Right atrium auricular region (tissue), 2 donors: ENCODE measurements at places on chromosomes 2 and 18. TPM values are rescaled to one million over a fixed set of nuclear protein-coding genes. Genes with fewer than 3 reads are reported as not detected.

GRCh38 chr2:31903109-31903780, 107.6 kb downstream of the MEMO1 start:
- no peak for DNase-seq
- H3K27me3 ChIP-seq = no peaks in the 10 kb centered on the region
- H3K36me3 ChIP-seq = peaks cover 19% of the 10 kb centered on the region
- H3K27ac ChIP-seq = no peak overlapping the region
- no peaks in the 10 kb centered on the region for H3K4me1 ChIP-seq
- H3K4me3 ChIP-seq = no peak overlapping the region

SH3RF3 gene
- total RNA-seq = 8.0 TPM

- H3K4me3 ChIP-seq = no peak overlapping the region
- DNase-seq = peak; percentile 77
- no peaks in the 10 kb centered on the region for H3K4me1 ChIP-seq
Observed at GRCh38 chr2:230932556-230933511, 7.8 kb upstream of the GPR55 start.

MAL gene
- 7.4 TPM for total RNA-seq

ELP2 gene
- 21.7 TPM for total RNA-seq

GRCh38 chr2:236321415-236321814, 57.2 kb upstream of the ASB18 start:
- no peaks in the 10 kb centered on the region for H3K4me1 ChIP-seq
- DNase-seq = no peak
- no peaks in the 10 kb centered on the region for H3K36me3 ChIP-seq
- no peak overlapping the region for H3K27ac ChIP-seq
- no peaks in the 10 kb centered on the region for H3K27me3 ChIP-seq

RFTN2 gene
- total RNA-seq = 11.6 TPM

DNA sequence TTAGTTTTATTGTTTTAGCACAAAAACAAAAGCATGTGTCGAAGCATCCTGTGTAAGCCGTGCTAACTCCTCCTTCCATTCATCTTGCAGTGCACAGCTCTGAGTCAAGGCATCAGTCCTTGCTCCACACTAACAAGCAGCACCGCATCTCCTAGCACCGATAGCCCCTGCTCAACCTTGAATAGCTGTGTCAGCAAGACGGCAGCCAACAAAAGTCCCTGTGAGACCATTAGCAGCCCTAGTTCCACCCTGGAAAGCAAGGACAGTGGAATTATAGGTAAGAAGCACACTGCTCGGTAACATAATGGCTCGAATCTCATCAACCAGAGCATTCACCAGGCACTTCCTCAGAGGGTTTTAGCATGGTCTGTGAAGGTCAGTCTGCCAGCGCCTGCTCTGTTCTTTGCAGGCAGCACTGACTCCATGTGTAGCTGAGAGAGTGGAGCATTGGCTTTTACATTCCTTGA, 136.2 kb downstream of the WDSUB1 start:
- H3K36me3 ChIP-seq = peaks cover 9% of the 10 kb centered on the region
- no peak overlapping the region for H3K4me3 ChIP-seq
- DNase-seq = no peak

- no peaks in the 10 kb centered on the region for H3K27me3 ChIP-seq
- H3K4me3 ChIP-seq = peak overlapping the region; percentile 58
- peak overlapping the region; percentile 96 for H3K27ac ChIP-seq
- no peaks in the 10 kb centered on the region for H3K4me1 ChIP-seq
- peaks cover 4% of the 10 kb centered on the region for H3K36me3 ChIP-seq
Observed at GRCh38 chr18:58862851-58863538, 1.7 kb upstream of the ZNF532 start.

DNA sequence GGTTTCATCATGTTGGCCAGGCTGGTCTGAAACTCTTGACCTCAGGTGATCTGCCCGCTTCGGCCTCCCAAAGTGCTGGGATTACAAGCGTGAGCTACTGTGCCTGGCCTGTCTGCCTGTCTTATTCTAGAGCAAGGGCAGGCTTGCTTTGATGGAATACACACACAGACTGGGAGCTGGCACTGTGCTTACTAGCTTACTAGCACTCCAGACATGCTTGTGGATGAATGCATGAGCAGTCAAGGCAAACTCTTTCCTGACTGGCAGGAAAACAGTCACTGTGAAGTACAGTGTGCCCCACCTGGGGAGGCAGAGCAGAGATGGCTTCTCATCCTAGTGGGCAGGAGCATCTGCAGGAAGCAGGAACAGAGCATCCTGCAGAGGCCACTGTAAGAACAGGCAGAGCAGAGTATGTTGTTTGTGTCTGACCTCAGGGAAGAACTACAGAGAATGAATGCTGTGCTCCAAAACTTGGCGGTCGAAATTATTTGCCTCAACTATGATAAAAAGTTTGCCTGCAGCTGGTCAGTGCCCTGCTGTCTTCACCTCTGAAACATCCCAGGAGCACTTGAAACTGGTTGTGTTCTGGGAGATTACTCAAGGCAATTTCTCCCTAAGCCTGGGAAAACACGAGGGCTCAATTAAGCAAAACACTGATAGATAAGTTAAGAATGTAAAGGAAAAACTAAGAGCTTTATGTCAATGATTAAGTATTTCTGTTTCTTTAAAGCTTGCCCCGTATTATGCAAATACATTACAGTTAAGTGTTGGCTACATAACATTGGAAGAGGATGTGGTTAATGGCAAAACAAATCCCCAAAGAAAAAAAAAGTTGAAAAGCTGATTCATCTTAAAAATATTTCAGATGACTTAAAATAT, 102.4 kb downstream of the VAPA start:
- no peaks in the 10 kb centered on the region for H3K4me1 ChIP-seq
- no peaks in the 10 kb centered on the region for H3K27me3 ChIP-seq
- DNase-seq = no peak
- no peak overlapping the region for H3K4me3 ChIP-seq
- H3K27ac ChIP-seq = peak overlapping the region; percentile 22

DNA sequence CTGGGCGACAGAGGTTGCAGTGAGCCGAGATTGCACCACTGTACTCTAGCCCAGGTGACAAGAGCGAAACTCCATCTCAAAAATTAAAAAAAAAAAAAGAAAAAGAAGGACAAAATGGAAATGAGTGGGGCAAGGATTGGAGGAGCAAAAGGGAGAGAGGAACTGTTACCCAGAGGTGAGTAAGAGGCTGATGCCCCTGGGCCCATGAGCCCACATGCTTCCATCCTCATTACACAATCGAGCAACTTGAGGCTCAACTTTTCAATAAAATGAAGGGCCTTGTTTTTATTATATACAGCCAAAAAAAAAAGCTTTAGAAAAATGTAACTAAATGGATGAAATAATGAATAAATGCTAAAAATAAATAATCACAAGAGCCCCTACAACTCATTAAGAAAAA, 91.7 kb upstream of the YWHAQ start:
- H3K4me3 ChIP-seq = no peak overlapping the region
- H3K27ac ChIP-seq = no peak overlapping the region
- no peaks in the 10 kb centered on the region for H3K4me1 ChIP-seq
- no peaks in the 10 kb centered on the region for H3K36me3 ChIP-seq

DNA sequence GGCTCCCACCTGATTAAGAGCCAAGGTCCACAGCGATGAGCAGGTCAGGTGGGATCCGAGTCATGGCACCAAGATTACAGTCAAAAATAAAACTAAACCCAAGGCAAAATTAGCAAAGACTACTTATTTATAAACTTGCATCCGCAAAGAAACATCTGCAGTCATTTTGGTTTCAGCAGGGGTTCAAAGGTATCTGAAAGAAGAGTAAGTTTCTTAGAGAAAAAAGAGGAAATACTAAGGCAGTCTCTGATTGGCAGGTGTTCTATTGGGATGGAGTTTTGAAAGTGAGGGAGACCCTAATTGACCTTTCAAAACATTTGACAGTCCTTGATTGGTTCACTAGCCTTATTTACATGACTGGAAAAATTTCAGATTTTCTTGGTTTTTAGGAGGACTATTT, 11.0 kb upstream of the PLB1 start:
- no peak overlapping the region for H3K27ac ChIP-seq
- no peak for DNase-seq
- no peaks in the 10 kb centered on the region for H3K27me3 ChIP-seq
- no peaks in the 10 kb centered on the region for H3K36me3 ChIP-seq
- no peak overlapping the region for H3K4me3 ChIP-seq
- no peaks in the 10 kb centered on the region for H3K4me1 ChIP-seq

DNA sequence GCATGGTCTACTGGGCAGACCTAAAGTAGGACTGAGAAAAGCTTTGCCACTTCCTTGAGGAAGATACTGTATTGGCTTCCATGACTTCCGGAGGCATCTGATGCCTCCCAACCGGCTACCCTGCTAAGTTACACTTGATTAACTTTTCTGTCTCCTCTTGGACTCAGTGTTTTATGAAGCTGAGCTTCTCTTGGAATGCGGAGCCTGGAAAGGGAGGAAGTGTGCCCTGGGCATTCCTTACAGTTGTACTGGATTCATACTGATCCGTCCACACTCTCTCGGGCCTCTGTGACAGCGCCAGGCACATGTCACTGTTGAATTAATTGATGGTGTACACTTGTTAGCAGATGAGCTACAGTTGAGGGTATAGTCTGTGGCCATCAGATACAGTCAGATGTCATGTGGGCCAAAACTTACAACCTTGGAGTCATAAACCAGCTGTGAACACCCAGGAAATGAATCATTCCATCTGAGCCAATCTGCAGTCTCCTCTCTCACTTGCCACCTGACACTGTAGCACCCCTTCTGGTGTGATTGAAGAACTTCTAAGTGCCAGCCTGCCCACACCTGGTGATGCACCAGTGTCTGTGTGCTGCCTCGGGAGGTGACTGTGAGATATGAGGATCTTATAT, 122.5 kb downstream of the FHOD3 start:
- no peak overlapping the region for H3K4me3 ChIP-seq
- no peaks in the 10 kb centered on the region for H3K27me3 ChIP-seq
- no peaks in the 10 kb centered on the region for H3K36me3 ChIP-seq
- no peak for DNase-seq
- H3K27ac ChIP-seq = peak overlapping the region; percentile 70

GRCh38 chr2:20491739-20492531, 45.1 kb downstream of the RHOB start:
- H3K27me3 ChIP-seq = no peaks in the 10 kb centered on the region
- H3K4me3 ChIP-seq = no peak overlapping the region
- no peaks in the 10 kb centered on the region for H3K36me3 ChIP-seq

- H3K4me3 ChIP-seq = no peak overlapping the region
- H3K27ac ChIP-seq = no peak overlapping the region
- no peaks in the 10 kb centered on the region for H3K27me3 ChIP-seq
- no peaks in the 10 kb centered on the region for H3K36me3 ChIP-seq
- no peaks in the 10 kb centered on the region for H3K4me1 ChIP-seq
Observed at GRCh38 chr2:142937347-142937746, 59.9 kb downstream of the KYNU start.

GRCh38 chr18:60295674-60296073, 76.9 kb downstream of the MC4R start:
- no peak for DNase-seq
- H3K4me3 ChIP-seq = no peak overlapping the region
- no peak overlapping the region for H3K27ac ChIP-seq
- no peaks in the 10 kb centered on the region for H3K4me1 ChIP-seq
- H3K36me3 ChIP-seq = no peaks in the 10 kb centered on the region

DNA sequence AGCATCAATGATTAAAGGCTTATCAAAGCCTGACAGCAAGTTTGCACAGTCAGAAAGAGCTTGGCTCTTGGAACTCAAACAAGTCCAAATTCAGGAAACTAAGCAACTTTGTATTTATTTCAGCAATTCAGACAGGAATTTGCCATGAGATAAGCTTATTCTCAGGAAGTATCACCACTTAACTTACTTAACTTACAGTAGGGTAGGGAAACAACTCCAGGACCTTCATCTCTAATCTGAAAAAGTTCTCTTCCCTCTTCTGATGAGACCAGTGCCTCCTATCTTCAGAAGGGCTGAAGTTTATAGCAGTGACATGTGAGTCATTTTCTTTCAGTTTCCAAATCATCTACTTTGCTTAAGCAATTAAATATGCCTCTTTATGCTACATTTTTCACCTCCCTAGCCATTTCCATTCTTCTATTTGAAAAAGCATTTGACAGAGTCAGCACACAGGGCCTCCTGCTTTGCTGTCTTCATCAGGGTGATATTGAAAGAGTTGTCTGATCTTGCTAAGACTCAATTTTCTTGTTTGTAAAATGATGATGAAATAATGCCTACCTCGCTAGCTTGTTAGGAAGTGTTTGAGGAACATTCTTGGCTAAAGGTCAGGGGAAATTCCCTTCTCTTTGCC, 389.5 kb downstream of the RND3 start:
- no peak overlapping the region for H3K4me3 ChIP-seq
- no peak overlapping the region for H3K27ac ChIP-seq
- H3K27me3 ChIP-seq = no peaks in the 10 kb centered on the region
- no peak for DNase-seq
- peaks cover 9% of the 10 kb centered on the region for H3K4me1 ChIP-seq

DNA sequence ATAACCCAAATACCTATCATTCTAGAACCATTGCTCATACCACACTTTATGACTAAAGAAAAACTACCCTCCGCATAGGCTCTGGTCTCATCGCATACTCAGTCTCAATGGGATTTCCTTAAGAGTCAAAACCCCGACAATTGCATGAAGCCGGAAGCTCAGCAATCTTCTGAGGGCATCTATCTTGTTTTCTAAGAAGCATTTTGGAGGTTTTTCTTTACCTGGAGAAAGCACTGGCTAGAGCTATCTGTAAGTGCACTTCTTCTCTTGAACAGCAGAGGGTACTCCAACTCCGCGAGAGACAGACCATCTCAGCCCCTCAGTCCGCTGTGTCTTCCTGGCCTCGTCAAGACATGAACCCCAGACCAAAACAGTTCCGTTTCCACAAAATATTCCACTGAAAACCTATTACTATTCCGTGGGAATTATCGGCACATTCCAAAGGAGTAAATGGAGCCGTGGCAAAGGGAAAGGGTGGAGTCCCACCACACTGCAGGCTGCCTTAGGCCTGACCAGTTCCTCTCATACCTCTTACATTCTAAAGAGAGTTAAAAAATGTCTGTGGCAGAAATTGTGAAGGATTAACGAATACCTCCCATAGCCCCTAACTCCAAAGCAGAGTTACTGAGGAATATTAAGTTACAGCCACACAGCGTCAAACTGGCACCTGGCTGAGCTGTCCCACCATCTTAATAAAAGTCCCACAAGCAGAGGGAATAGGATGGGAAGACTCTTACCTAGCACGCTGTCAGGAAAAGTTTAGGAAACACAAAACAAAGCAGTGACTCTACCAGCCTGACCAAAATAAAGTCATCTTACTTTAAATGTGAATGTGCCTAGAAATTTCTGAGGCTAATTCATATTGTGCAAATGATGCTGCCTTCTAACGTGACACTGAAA, 325.6 kb upstream of the VRK2 start:
- H3K4me1 ChIP-seq = no peaks in the 10 kb centered on the region
- no peak overlapping the region for H3K4me3 ChIP-seq
- H3K36me3 ChIP-seq = no peaks in the 10 kb centered on the region
- H3K27me3 ChIP-seq = no peaks in the 10 kb centered on the region
- DNase-seq = no peak
